Uterus (tissue), 4 donors: ENCODE measurements at places on chromosomes 7 and 10. TPM values are rescaled to one million over a fixed set of nuclear protein-coding genes. Genes with fewer than 3 reads are reported as not detected.

- no peak for DNase-seq
Measured at GRCh38 chr7:79664884-79665676, 211.6 kb upstream of the MAGI2 start.

DNA sequence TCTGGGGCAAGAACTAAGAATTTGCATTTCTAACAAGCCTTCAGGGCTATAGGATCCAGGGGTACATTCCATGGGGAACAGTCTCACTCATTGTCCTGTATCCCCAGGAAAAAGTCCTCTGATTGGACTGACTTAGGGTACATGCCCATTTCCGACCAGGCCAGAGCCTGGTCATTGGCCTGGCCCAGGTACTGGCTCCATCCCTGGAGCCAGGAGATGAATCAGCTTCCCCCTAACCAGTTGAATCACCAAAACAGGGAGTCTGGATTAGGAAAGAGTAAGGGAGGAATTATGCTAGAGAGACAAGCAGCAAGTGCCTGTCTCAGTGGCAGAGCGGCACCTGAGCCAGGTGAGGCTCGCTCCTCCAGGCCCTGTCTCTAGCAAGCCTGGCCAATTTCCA, 137.5 kb downstream of the FGFR2 start:
- DNase-seq, result peak; percentile 24

- no peak for DNase-seq
Measured at GRCh38 chr7:133139350-133139749, 57.5 kb upstream of the CHCHD3 start.

GRCh38 chr10:5760515-5760914, 52.7 kb downstream of the GDI2 start:
- no peak for DNase-seq

DNA sequence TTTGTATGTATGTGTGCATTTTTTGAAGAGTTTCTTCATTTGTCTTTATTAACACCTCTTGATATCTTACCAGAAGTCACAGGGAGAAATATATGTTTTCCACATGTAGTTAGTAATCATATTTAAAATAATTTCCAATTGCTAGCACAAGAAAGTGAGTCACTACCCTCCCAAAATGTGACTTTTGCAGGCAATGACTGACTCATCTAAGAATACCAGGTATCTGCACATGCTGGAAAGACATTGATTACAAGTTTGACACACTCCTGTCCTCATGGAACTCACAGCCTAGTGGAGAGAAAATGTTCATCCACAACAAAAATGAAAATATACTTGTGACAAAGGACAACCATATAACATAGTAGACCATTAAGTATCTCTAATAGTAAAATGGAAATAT, 82.9 kb downstream of the SEMA3D start:
- no peak for DNase-seq

- DNase-seq, result no peak
Measured at GRCh38 chr10:26857991-26858706, 2.6 kb downstream of the ABI1 start.

- no peak for DNase-seq
Measured at GRCh38 chr7:68613405-68613804, 984.9 kb upstream of the AUTS2 start.

GRCh38 chr10:132407846-132408278, 10.9 kb downstream of the PWWP2B start:
- DNase-seq, result no peak

DNA sequence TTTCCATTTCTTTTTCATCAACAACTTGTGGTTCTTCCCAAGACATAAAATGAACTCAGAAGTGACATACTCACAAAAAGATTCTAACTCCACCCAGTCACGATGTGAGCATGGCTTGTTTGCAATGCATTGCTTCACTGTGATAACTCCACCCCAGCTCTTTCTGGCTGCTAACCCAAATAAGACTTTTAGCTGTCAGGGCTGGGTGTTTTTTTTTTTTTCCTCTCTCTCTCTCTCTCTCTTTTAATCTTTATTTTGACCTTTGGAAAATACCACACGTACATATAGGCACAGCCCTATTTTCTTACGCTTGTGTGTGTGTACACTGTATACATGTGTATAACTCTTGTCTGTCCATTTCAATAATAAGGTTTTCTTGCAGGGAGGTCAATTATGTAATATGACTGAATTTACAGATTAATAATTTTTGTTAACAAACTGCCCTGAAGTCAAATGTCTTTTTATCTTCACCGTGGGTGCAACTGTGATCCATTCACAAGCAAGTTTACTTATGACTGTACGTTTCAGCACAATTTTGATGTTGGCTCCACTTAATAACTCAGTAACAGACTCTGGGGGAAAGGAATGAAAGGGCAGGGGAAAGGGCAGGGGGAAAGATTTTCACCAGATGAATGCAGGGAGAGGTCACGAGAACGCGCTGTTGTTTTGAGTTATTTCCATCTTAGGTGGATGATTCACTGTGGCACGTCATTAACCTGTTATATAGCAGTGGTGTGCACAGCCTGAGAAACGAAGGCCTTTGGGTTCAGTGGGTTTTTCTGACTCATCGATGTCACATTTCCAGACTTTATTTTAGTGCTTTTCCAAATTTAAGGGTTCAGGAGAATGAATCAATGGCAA, 49.1 kb downstream of the APBB1IP start:
- peak; percentile 28 for DNase-seq

GRCh38 chr10:133613699-133614098, 12.9 kb downstream of the FRG2B start:
- no peak for DNase-seq

- no peak for DNase-seq
Measured at GRCh38 chr7:101968720-101969466, 151.5 kb downstream of the CUX1 start.

Gene SLC26A5
- total RNA-seq, result 0.28 TPM

Gene RAMP3
- 11.9 TPM for total RNA-seq

Gene LRIT1
- total RNA-seq, result not detected

Gene CPN1
- total RNA-seq, result not detected

Gene ANKRD2
- not detected for total RNA-seq

Gene ZNF503
- total RNA-seq, result 21.6 TPM

Gene ADAM8
- total RNA-seq, result not detected
